ENCODE measurements at places on chromosomes 7 and 10.

DNA sequence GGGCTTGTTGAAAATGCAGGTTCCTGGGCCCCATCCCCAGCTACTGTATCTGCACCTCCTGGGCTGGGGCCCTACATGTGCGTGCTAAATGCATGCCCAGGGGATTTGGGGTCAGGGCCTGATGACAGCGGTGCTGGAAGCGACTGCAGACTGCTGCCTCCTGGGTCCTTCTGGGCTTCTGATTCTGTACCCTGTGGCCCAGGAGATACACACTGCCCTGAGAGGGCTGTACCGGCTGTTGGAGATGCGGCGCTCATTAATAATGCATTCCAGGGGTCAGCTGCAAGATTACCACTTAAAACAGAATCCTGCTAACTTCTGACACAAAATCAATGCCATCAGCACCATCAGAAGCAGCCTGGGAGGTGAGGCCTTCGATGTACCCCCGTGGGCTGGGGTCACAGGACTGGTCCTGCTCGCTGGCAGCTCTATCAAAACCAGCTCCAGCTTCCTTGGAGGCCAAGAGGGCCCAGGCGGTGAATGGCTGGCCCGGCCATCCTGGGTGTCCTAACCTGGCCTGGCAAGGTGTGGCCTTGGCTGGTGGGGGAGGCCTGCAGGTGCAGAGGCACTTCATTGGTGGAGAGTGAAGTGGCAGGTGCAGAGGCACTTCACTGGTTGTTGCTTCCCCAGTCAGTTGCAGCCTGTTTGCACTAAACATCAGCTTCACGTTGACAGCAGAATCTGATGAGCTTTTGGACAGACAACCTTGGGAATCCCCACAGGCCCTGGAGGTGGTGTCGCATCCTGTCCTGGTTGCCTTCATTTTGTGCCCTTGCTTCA lies 79.2 kb downstream of the GLRX3 start:
- DNase-seq: no peak

GRCh38 chr7:140325600-140325999 lies 72.7 kb downstream of the SLC37A3 start:
- no peak for DNase-seq

- no peak for DNase-seq
These were observed 14.1 kb upstream of the MYH16 start for GRCh38 chr7:99258501-99258900.

DNA sequence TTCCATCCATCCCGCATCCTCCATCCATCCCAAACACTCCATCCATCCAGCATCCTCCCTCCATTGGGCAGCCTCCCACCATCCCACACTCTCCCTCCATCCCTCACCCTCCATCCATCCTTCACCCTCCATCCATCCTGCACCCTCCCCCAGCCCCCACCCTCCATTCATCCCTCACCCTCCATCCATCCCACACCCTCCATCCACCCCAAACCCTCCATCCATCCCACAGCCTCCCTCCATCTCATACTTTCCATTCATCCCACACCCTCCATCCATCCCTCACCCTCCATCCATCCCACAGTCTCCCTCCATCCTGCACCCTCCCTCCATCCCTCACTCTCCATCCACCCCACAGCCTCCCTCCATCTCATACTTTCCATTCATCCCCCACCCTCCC lies 60.4 kb downstream of the FOXI2 start:
- peak; percentile 7 for DNase-seq

DNA sequence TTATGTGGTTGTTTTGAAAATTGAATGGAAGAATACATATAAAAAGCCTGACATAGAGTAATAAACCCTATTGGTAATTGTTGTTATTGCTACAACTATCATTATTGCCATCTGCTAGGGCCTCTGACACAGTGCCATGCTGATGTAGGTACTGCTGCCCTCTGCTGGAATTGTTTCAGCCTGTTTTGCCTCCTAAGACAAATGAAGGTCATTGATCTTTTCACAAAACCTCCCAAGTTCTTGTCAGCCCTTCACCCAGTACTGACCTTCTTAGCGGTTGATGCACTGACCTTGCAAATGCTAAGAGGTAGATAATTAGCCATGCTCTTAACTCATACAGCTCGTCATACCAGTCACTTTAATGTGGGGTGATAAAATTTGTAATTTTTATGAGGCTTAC lies 975.2 kb downstream of the SORCS1 start:
- peak; percentile 2 for DNase-seq

DNA sequence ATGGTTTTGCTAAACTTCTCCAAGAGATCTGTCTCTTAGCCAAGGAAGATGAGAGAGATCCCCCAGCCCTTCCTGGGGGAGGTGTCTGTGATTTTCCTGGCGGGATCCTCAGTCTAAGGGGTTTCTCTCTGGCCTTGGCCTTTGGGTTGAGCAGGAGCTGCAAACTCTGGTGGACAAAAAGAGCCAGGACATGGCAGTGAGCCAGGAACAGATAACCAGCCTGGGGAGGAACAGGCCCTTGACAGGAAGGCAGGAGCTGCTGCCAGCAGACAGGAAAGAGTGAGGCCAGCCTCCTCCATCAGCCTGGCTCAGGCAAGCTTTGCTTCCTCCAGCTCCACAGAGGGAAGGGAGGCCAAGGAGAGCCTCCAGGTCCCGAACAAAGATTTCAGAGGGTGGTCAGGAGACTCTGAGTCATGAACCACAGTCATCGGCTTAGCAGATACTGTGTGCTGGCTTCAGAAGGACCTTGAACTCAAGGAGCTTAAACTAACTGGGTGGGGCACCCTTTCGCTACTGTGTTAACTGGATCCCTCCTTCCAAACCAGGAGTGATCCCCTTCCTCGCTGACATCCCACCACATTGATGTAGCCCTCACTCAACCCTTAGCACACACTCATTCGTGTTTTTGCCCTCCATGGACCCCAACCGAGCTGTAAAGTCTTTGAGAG lies 34.7 kb downstream of the DDIT4 start:
- DNase-seq: no peak

DNA sequence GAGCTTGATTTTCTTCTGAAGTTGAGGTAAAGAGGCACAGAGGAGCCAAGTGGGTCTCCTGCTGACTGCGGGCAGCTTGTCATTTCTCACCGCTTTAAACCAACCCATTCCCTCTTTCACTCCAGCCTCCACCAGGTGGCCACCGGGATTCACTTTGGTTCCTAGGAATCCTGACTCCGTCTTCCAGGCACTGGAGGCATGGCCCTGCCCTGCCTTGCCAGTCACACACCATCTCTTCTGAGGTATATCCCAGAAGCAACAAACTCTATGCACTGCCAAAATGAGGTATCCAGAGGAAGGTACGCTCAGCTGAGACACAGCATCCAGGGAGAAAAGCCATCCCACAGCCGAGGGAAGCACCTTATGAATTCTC lies 280.8 kb downstream of the TNS3 start:
- DNase-seq: no peak

- no peak for DNase-seq
These were observed 2.1 kb downstream of the CBLL1 start for GRCh38 chr7:107746006-107746405.

- no peak for DNase-seq
These were observed 93.4 kb downstream of the SPAG6 start for GRCh38 chr10:22438711-22439110.

DNA sequence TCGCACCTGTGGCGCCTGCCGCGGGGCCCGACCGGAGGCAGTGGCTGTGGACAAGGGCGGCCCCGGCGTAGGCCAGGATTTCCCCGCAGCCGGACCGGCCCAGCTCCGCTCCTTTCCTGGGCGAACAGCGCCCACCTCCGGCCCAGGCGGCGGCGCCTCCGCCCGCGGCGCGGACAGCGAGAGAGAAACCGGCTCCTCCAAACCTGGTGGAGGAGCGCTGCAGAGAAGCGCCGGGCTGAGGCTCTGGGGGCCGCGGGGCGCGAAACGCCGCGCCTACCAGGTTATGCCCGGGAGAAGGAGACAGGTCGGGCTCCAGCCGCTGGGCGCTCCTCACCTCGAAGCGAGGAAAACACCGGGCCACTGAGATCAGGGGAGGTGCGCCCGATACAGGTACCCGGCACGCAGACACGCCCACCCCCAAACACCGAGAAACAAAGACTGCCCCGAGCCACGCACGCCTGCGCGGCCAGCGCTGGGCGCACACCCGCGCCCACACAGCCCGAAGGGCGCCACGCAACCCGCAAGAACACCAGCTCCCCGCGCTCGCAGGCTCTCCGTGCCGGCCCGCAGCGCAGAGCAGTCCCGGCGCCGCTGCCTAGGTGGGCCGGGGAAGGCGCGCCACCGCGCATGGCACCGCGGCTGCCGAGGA lies 3.3 kb downstream of the GRID1 start:
- no peak for DNase-seq

DNA sequence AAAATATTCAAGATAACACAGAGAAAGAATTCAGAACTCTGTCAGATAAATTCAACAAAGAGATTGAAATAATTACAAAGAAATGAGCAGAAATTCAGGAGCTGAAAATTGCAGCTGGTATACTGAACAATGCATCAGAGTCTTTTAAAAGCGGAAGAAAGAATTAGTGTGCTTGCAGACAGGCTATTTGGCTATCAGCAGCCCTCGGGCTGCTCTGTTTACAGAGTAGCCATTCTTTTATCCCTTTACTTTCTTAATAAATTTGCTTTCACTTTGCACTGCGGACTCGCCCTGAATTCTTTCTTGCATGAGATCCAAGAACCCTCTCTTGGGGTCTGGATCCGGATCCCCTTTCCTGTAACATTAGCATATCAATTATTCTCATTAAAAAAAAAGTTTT lies 1040.0 kb downstream of the SORCS3 start:
- DNase-seq: no peak

- no peak for DNase-seq
These were observed 39.4 kb upstream of the PLCE1 start for GRCh38 chr10:93954299-93954698.

GRCh38 chr7:29499932-29500331 lies 63.7 kb upstream of the PRR15 start:
- DNase-seq: no peak

DNA sequence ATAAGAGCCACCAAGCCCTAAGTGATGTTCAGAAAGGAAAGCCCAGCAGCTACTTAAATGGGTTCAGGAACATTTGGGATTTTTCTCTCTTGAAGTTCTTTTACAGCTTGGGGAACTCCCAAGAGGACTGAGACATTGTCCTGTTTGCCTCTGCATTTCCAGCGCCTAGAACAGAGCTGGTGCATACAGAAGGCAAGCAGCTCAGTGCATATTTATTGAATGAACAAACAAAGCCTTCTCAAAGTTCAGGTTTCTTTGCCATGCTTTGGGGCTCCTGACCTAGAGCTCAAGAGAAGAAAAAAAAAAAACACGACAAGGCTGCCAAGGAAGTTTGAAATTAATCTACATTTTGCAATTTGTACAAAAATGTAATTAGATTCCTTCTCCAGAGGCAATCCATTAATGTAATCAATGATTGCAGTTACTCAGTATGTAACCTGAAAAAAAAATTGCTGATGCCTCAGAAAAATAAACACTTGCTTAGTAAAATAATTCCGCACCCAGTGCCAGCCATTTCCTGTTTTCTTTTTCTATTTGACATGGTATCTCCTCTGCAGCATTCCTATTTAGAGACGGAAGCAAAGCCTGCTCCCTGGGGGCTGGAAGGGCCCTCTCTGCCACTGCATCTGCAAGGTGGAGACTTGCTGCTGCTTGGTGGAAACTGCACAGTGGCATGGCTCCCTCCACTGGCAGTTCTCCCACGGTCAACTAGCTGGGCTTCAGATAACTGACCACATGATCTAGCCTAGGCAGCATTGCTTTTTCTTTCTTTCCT lies 157.3 kb downstream of the TMEM178B start:
- DNase-seq: peak; percentile 31

DNA sequence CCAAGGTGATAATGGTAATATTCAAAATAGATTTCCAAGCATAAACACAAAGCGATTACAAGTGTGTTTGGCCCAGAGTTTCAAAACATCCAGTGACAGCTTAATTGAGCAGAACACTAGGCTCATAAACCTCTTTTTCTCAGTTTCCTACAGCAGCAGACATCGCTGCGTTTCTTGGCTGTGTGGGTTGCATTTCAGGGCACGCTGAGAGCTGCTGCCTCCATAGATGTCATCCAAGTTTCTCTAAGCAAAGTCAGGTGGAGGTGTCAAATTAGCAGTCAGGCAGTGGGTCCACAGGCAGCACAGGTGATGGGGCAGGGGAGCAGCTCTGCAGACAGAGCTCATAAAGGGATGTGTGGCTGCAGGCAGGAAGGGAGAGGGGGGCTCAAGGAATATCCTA lies 50.5 kb upstream of the COL13A1 start:
- peak; percentile 39 for DNase-seq

- no peak for DNase-seq
These were observed 57.3 kb downstream of the INPP5F start for GRCh38 chr10:119782981-119783664.
